ENCODE measurements at places on chromosomes 2 and 18. TPM values are rescaled to one million over a fixed set of nuclear protein-coding genes. Genes with fewer than 3 reads are reported as not detected.

Gene TFCP2L1
- 0.41 TPM for polyA plus RNA-seq

Gene TBR1
- polyA plus RNA-seq: not detected

Gene FAM124B
- 4.0 TPM for polyA plus RNA-seq

Gene ERICH2
- 0.77 TPM for polyA plus RNA-seq

Gene NEUROD1
- polyA plus RNA-seq: not detected

- no peak for DNase-seq
These were observed 2.1 kb upstream of the ABCB6 start for GRCh38 chr2:219220652-219221402.

GRCh38 chr2:11658208-11659114 is 11.5 kb downstream of the NTSR2 start:
- no peak for DNase-seq

- DNase-seq: no peak
These were observed 10.4 kb downstream of the RTTN start for GRCh38 chr18:70195014-70195614.

GRCh38 chr2:233708942-233709341 is 3.8 kb upstream of the UGT1A5 start:
- DNase-seq: no peak

GRCh38 chr2:172256886-172257285 is 154.2 kb upstream of the DLX2 start:
- DNase-seq: no peak

DNA sequence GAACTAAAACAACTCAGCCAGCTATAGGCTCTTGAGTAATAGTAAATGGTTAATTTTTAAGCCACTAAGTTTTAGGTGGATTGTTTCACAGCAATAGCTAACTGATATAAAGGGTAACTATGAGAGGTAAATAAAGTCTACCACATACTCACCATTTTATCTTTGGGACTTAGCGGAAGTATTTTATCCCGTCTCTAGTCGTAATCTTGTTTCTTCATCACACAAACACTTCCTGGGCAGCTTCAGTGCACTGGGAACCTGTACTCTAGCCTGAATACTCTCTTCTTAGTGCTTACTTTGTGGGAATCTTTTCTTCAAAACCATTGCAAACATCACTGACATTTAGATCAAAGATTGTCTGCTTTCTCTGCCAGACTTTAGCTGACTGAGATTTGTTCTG is 360.5 kb downstream of the EPHA4 start:
- DNase-seq: no peak

DNA sequence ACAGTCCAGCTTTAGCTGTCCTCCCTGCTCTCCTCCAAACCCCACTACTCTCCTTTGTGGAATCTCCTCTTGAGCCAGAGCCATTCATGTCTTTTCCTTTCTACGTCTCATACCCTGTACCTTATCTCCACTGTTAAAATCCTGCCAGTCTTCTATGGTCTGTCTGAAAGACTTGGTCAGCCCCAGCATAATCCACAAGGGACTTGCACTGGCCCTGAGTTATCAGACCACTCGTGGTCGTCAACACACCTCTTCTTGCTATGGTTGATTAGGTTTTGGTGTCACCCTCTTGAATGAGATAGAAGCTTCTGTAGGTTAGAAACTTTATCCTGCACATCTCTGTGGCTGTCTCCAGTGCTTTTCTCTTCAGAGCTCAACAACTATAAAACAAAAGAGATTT is 56.8 kb downstream of the MYO1B start:
- DNase-seq: no peak

DNA sequence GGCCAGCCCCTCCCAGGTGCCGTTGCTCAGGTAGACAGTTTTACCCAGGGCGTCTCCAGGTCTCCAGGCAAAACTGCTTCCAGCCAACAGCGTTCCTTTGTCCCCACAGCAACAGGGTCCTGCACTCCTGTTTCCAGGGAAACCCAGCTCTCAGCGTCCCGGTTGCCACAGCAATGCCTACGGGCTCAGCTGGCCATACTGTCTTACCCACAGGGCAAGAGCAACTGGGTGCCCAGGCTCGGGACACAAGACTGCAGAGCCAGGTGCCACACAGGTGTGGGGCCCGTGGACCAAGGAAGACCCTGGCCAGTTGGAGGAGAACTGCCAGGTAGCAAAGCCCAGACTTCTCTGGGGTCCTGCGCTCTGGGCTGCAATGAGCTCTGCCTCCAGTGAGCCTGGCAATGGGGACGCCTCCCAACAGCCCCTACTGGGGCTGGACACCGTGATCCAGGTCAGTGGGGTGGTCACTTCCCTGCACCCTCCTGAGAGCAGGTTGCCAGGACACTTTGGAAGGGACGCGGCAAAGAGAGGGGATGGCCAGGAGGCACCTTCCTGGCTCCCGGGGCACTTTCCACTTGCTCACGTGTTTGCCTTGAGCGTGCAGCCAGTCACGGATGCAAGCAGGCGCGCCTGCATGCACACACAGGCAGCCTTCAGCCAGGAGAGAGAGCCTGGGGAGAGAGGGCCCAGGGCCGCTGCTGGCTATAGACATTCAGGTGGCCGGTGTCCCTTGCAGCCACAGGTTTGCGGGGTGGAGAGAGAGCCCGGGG is at the start of gene CROCC2:
TSS of gene CROCC2 (plus strand) at position 196 of the 770 bp plus-strand sequence. CDS start at position 374, 178 bp downstream.
- DNase-seq: no peak
